A549 (cell line): ENCODE measurements at places on chromosomes 5 and 9.
A peak's percentile ranks its signal among the peaks of the same experiment; 100 is the strongest.

GRCh38 chr5:63563008-63563917 is 399.0 kb downstream of the HTR1A start:
- no peak for DNase-seq

GRCh38 chr5:177311392-177311722 is 341 bp downstream of the MXD3 start:
- DNase-seq: no peak

DNA sequence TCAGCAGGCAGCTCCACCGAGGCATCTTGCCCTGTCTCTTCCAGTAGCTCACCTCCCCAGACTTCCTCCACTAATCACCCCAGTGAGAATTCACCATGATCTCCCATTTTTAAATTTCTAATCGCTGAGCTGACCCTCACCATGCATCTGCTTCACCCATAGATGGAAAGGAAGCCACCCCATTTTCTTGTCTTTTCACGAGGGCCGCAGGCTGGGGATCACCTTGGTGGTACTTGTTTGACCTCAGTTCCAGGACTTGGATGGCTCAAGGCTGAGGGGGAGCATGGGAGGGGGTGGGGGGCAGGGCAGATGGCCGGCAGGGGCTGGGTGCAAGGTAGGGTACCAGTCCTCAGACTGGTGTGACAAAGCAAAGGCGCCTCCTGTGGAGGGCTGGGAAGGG is 3.6 kb downstream of the PROP1 start:
- DNase-seq: no peak

GRCh38 chr5:149378241-149378820 is 761 bp downstream of the IL17B start:
- DNase-seq: no peak

DNA sequence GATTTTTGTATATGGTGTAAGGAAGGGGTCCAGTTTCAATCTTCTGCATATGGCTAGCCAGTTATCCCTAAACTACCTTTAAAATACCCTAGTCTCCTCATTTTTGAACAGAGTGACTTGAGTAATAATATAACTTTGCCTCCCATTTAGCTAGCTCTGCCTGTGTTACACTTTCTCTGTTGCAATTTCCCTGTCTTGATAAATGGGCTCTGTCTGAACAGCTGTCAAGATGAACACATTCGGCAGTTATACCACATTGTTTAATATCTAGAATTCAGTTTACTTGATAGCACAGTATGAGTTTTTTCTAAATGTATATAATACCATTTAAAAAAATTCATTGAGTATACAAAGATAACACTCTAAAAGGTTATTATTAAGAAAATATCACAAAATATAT is 562.9 kb upstream of the FTMT start:
- DNase-seq: no peak

- no peak for DNase-seq
These were observed 44.2 kb upstream of the GNPDA1 start for GRCh38 chr5:142056816-142057696.

- DNase-seq: peak; percentile 27
These were observed 10.4 kb downstream of the PTCH1 start for GRCh38 chr9:95506428-95506677.

- no peak for DNase-seq
These were observed 60.0 kb downstream of the TMOD1 start for GRCh38 chr9:97561501-97561900.

DNA sequence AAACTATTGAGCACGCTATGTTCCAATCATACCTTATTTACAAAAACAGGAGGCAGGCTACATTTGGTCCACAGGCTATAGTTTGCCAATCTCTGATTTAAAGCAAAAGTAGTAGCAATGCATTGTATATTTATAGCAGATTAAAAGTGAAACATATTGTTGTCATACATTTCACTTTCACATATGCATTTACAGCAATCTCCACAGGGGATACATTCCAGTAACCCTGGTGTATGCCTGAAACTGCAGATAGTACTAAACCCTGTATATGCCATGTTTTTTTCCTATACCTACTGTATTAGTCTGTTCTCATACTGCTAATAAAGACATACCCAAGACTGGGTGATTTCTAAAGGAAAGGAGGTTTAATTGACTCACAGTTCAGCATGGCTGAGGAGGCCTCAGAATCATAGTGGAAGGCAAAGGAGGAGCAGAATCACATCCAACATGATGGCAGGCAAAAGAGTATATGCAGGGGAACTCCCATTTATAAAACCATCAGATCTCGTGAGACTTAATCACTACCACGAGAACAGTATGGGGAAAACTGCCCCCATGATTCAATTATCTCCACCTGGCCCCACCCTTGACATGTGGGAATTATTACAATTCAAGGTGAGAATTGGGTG is 5.9 kb upstream of the CSF1R start:
- DNase-seq: no peak

DNA sequence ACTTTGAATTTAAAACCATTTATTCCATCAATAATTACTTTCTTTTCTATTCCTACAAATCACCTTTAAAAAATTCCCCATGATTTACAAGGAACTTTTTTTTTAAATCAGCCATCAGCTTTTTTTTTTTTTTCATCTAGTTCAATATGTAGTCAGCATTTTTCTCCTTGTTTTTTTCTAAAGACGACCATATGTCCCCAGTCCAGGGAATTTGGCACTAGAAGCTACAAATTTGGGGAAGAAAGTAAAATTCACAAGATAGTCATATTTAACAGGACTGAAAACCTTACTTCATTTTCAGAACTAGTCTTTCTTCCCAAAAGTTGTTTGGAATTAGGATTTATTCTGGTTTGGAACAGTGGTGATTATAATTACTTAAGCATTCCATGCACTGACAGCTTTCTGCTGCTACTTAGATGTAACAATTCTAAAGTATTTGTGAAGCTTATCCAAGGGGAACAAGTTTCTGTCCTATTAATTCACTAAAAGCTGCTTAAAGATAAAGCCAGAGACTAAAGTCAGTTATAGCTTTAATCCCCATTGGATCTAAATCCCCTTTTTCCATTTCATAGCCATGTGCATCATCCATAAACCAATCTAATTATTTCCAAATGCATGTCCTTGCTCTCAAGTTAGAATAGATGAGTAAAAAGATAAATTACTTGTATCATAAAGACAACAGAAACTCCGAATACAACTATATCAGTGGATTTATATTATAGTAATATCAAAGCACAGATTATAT is 7.4 kb upstream of the SNCAIP start:
- DNase-seq: no peak
